ENCODE measurements at places on chromosomes 4 and X. TPM values are rescaled to one million over a fixed set of nuclear protein-coding genes. Genes with fewer than 3 reads are reported as not detected.

Gene ADAMTS3
- total RNA-seq, result not detected

Gene PPP2R2C
- total RNA-seq, result not detected

Gene PLAC1
- total RNA-seq, result not detected

Gene TDO2
- not detected for total RNA-seq

Gene LAP3
- total RNA-seq, result 88.7 TPM

Gene GLRB
- total RNA-seq, result not detected

All from mononuclear cell (primary cell).